Neural progenitor cell (in vitro differentiated cells): ENCODE measurements at places on chromosomes 4 and X. TPM values are rescaled to one million over a fixed set of nuclear protein-coding genes. Genes with fewer than 3 reads are reported as not detected.

DNA sequence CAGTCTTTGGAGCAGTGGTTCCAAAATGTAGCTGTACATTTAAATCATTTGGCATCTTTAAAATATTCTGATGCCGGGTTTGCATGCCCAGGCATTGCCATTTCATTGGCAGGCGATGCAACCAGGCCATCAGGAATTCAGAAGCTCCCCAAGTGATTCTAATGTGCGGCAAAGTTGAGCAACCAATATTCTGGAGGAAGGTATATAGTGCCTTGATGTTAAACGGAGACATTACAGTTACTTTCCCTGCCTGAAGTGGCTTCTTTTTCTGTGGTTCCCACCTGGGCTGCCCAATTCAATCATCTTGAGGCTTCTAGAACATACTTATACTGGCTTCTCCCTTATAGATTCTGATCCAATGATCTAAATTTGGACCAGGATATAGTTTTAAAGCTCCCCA lies 68.7 kb upstream of the PGM2 start:
- no peak overlapping the region for H3K27ac ChIP-seq
- H3K27me3 ChIP-seq: no peaks in the 10 kb centered on the region
- no peaks in the 10 kb centered on the region for H3K4me1 ChIP-seq
- no peak for DNase-seq
- H3K36me3 ChIP-seq: no peaks in the 10 kb centered on the region
- H3K4me3 ChIP-seq: no peak overlapping the region

GRCh38 chr4:138243369-138243768 lies 1.2 kb upstream of the SLC7A11 start:
- no peaks in the 10 kb centered on the region for H3K36me3 ChIP-seq
- H3K27me3 ChIP-seq: no peaks in the 10 kb centered on the region
- no peak for DNase-seq

Gene SPANXD
- not detected in 2 replicates for total RNA-seq

- DNase-seq: no peak
- H3K4me1 ChIP-seq: no peaks in the 10 kb centered on the region
- H3K36me3 ChIP-seq: no peaks in the 10 kb centered on the region
- no peaks in the 10 kb centered on the region for H3K27me3 ChIP-seq
- H3K27ac ChIP-seq: no peak overlapping the region
Observed at GRCh38 chr4:116342143-116342542, 743.2 kb downstream of the TRAM1L1 start.
